Skin of body (tissue), 3 donors: ENCODE measurements at places on chromosomes 13 and 19.
A peak's percentile ranks its signal among the peaks of the same experiment; 100 is the strongest.

DNA sequence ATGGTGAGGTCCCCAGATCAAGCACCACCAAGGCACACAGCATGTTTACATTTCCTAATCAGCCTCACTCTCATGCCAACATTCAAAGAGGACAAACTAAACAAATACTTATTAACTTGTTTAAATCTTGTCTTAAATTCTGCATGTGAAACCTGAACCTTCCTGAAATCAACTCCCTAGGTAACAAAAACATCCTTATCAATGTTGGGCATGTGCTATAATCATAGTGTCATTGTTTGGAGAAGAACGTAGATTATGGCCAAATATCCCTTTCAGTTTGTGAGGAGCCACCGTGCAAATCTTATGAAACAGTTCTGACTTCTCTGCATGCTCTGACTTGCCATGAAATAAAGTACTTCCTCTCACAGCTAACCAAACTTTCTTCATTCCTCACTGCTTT, 123.8 kb downstream of the NDFIP2 start:
- DNase-seq = no peak

DNA sequence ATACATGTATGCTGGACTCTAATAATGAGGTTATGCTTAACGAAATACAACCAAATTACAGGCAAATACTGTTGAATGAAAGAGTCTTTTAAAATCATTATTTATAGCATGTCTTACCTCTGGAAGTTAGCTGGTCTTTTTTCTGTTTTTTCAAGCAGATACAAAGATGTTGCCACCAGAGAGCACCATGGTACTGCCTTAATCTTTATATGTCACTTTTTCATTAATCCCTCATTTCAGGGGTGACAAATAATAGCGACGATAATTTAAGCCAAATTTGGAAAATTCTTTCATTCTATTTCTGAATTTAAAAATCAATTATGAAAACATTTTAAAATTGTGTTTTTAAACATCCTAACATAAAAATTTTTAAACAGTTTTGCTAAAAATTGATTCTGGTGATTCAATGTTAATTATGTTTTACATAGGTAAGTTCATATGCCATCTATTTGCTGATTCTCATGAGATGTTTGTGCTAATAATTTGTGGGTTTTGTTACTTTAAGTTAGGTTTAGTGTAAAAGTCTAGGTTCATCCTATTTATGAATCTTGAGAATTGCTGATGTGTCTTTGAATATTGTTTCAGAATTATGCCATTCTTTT, 379.3 kb upstream of the SGCG start:
- DNase-seq = no peak

DNA sequence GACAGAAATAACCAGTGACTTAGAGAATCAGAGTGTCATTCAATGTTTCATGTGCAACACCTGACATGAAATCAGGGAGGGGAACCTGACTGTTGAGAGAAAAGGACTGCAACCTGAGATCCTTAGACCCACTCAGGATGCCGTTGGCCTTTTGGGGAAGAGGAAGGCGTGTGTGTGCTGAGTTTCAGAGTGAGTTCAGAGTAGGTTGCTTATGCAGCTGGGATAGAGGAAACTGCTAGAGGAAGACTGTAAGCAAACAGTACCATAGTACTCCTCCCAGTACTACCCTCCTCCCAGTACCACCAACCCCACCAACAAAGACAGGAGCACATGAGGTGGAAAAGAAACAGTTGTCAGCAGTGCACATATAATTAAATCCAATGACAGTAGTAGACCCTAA, 63.7 kb downstream of the KL start:
- no peak for DNase-seq

DNA sequence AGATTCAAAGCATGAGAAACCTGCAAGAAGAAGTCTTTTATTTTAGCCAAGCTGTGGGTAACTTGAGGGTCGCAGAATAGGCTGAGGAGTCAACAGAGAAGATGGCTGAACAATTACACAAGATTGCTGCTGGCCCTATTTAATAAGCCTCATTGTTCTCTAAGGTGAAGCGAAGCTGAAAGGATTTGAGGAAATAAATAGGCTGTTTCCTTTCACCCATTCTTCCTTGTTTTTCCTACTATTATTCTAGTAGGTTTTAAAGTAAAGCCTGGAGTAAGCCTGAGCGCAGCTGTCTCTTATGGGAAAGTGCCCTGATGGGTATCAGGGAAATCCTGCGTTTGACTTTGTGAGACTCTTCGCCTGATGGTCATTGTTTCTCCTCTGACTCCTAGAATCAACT, 25.0 kb upstream of the PCCA start:
- DNase-seq = no peak

- DNase-seq = peak; percentile 92
Measured at GRCh38 chr13:74966814-74967424, 515.0 kb downstream of the TBC1D4 start.

- DNase-seq = no peak
Measured at GRCh38 chr13:74765955-74766354, 631.8 kb upstream of the KLF12 start.

DNA sequence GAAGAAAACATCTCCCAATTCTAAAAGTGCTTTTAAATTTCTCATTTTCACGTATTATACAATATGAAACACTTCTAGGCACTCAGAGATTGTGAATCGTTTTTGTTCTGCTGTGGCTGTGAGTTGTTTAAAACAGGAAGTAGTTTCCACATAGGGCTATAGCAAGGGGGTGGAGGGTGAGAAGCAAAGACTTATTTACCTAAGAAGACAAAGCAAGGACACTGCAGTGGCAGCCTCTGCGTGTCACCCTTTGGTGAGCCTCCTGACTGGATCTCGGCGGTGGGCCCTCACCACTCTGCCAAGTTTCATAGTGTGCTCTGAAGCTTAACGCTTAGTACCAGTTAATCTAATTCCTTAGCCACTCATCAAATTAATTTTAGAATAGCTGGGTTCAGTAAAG, 56.8 kb downstream of the TNFSF13B start:
- DNase-seq = no peak

- no peak for DNase-seq
Measured at GRCh38 chr13:49052813-49053212, 77.1 kb downstream of the FNDC3A start.

DNA sequence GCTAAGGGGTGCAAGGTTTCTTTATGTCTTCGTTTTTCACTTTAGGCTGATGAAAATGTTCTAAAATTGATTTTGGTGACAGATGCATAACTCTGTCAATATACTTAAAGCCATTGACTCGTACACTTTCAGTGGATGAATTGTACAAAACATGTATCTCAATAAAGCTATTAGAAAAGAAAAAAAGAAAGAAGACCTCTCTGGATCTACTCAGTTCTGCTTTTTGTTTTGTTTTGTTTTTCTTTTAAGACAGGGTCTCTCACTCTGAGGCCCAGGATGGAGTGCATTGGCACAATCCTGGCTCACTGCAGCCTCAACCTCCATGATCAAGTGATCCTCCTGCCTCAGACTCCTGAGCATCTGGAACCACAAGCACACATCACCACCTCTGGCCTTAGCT, 3.5 kb downstream of the SIGLEC5 start:
- no peak for DNase-seq

DNA sequence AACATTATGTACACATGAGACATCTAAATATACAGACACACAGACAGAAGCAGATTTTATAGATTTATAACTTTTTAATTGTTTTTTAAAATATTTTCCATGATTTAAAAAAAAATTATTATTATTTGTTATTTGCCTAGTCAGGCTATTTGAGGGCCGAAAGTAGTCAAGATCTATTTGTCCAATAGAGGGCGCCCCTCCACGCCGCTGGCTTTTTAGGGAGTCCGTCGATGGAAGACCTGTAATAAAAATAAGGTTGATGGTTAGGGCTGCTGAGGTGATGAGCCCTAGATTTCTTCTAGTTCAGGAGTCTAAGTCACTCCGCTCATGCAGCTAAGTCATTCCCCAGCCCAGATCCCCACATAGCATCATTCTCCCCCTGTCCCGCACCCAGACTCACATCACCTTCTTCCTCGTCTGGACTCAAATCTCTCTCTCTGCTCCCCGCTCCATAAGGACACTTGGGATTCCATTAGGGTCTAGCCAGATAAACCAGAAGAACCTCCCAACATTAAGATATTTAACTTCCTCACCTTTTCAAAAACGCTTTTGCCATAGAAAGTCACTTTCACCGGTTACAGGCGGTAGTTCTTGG, 33.9 kb upstream of the CEACAM21 start:
- DNase-seq = no peak

GRCh38 chr13:30329009-30329585, 21.7 kb upstream of the KATNAL1 start:
- DNase-seq = no peak

DNA sequence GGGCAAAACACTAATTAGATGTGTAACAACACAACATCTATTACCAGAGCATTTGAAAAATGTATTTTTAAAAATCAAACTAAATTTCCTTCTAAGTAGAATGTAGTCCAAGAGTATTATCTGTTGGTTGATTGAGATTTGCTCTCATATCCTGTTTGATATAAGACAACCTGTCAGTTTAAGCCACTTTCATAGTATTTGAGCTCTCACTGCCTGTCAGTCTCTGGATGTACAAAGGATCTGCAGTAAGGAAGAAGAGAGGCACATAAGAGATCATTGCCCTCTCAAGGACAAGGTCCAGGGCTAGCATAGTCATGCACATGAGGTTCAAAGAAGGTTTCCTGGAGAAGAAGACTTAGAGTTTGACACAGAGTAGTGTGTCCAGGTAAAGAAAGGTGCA, 57.4 kb downstream of the FGF14 start:
- DNase-seq = no peak

GRCh38 chr19:31285744-31286143, 63.5 kb downstream of the TSHZ3 start:
- peak; percentile 11 for DNase-seq

DNA sequence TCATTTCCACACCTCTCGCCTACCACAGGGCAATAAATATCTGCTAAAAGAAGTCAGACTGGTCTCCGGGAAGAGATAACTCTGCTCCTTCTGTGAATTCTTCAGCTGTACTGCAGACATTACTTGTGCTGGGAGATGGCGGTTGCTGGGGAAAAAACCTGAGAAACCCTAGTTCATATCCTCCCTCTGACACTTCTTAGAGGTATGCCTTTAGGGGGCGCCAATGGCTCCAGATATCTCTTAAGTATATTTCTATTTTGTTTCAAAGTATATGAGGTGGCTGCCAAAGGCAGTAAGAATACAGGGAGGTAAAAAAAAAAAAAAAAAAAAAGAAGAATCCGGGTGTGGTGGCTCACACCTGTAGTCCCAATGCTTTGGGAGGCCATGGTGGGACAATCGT, 175.2 kb downstream of the PAN3 start:
- DNase-seq = no peak

DNA sequence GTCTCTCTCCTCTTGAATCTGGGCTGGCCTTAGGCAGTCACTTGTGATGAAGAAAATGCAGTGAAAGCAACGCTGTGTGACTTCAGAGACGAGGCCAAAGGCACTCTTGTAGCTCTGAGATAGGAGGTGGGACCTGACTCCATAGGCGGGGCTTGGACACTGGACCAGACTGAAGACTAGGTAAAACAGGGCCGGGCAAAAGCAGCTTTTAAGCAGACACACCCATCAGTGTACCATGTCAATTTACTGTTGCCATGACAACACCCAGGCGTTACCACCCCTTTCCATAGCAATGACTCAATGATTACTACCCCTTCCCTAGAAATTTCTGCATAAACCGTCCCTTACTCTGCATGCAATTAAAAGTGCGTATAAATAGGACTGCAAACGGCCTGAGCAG, 6.6 kb upstream of the EID2 start:
- DNase-seq = no peak

GRCh38 chr19:14440049-14440448, 6.9 kb downstream of the PKN1 start:
- no peak for DNase-seq

DNA sequence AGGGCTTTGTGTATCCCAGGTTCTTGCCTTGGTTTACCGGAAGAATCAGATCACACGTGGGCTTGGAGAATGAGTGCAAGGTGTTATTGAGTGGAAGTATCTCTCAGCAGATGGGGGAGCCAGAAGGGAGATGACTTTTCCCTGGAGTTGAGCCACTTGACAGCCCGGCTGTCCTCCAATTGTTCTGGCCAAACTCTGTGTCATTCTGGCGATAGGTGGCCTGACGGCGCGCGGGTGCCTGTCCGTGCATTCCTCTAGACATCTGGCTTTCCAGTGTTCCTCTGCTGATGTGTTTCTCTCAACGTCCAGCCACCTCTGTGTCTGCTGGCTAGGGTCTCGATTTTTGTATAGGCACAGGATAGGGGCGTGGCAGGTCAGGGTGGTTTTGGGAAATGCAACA, 181.9 kb downstream of the SHISA2 start:
- no peak for DNase-seq

DNA sequence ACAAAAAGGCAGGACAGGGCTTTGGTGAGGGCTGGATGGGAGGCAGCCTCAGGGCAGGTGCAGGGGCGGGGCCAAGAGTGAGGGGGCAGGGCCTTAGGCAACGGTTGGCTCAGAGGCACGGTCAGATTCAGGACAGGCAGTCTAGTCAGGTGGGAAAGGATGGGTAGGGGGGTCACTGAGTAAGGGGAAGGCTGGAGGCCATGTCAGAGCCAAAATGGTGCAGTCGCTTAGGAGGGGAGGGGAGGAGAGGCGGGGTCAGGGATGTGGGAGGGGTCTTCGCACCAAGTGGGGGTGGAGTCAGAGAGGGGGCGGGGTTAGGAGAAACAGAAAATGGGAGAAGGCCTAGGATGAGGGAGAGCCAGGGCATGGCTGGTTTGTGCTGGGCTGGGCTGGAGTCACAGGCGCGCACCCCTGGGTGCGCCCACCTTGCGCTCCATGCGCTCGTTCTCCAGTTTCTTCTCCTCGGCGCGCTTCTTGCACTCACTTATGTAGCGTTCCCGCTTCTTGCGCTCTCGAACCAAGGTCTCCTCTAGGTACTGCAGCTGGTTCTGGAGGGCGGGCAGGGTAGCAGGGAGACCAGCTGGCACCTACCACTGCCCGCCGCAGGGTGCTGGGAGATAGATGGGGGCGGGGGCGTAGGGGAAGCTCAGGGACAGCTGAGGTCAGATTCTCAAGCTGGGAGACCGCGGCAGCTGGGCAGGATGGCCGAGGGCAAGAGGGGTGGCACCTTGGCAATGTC, 6.8 kb upstream of the RGL3 start:
- no peak for DNase-seq

DNA sequence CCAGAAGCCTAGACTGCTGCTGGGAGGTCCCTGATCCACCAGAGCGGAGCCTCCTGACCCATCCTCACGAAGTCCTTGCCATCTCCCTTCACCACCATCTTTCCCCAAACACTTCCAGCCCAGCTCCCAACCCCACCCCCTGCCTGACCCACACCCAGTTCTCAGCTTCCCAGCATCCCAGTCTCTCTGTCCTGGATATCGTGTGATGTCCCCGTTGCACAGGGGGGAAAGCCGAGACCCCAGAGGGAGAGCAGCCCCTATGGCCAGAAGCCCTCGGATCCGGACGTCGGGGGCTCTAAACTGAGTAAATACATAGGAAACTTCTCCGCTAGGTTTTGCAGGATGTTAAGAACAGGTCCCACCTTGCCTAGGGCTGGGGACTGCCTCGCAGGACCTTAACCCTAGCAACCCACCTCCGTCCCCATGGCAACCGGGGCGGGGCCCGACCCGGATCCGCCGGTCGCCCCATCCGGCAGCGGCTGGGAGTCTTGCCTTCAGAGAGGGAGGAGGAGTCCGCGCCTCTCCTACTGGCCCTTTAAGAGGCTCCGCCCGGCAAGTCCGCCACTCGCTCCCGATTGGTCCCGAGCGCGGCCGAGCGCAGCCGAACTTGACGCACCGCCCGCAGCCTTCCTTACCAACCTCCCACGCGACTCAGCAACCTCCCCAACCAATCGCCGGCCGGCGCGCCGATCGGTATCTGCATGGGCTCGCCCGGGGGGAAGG, 451 bp upstream of the HMG20B start:
- peak; percentile 99 for DNase-seq

- no peak for DNase-seq
Measured at GRCh38 chr19:18252370-18252717, 21.9 kb downstream of the IQCN start.

GRCh38 chr19:49336482-49337266, 1.5 kb downstream of the CD37 start:
- DNase-seq = no peak
